ENCODE measurements at places on chromosomes 12 and 14.
A peak's percentile ranks its signal among the peaks of the same experiment; 100 is the strongest.

- DNase-seq = no peak
Observed at GRCh38 chr14:34234258-34234657, 227.8 kb downstream of the SPTSSA start.

GRCh38 chr14:101064121-101064661 lies 160.7 kb upstream of the RTL1 start:
- no peak for DNase-seq

GRCh38 chr14:54665946-54666345 lies 99.0 kb downstream of the SAMD4A start:
- DNase-seq = no peak

GRCh38 chr12:10027311-10027710 lies 3.2 kb upstream of the CLEC9A start:
- no peak for DNase-seq

- peak; percentile 76 for DNase-seq
Observed at GRCh38 chr14:58152014-58152857, at the start of gene ARMH4. TSS of gene ARMH4 (minus strand) at chr14:58152213. CDS start at chr14:58139358, 12,855 bp downstream.

- DNase-seq = no peak
Observed at GRCh38 chr14:28876572-28876945, 110.0 kb downstream of the FOXG1 start.

- DNase-seq = no peak
Observed at GRCh38 chr12:103765322-103765721, 75.7 kb downstream of the NT5DC3 start.

DNA sequence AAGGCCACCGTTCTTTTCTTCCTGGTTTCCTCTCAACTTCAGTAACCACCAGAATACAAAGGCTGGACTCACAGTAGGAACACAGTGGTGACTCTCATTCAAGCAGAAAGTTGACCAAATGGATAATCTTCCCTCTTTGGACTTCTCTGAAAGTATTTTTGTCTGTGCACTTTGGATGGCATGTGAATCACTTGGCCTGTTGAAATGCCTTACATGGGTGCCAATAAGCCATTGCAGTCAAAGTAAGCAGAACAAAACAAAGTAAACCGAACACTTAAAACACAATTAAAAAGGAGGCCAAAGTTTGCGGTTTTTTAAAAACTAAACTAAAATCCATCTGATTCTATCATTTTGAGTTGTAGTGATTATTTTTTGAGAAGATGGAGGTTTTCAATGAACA lies 370.1 kb upstream of the DDHD1 start:
- DNase-seq = no peak

DNA sequence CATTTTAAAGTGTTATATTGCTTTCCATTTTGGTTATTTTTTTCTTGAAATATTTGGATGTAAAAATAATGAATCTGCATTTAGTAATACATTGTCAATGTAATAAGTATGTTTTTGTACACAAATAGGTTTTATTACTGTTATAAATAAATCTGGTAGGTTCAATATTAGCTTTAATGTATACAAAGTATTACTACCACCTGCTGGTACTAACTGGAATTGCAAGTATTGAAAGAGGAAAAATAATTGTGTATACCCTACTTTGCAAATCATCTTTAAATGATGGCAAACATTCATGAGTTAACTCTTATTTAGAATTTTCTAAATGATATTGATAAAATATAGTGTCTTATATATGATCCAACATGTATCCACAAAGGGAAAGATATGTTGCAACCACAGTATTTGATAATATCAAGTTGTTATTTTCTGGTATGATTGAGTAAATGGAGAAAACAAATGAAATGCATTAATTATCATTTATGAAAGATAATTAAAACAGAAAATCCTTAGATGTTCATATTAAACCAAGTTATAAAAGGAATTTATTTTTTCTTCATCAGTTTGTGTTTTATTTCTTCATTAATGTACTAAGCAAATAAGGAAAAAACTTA lies 3.2 kb downstream of the OR4K2 start:
- DNase-seq = no peak

DNA sequence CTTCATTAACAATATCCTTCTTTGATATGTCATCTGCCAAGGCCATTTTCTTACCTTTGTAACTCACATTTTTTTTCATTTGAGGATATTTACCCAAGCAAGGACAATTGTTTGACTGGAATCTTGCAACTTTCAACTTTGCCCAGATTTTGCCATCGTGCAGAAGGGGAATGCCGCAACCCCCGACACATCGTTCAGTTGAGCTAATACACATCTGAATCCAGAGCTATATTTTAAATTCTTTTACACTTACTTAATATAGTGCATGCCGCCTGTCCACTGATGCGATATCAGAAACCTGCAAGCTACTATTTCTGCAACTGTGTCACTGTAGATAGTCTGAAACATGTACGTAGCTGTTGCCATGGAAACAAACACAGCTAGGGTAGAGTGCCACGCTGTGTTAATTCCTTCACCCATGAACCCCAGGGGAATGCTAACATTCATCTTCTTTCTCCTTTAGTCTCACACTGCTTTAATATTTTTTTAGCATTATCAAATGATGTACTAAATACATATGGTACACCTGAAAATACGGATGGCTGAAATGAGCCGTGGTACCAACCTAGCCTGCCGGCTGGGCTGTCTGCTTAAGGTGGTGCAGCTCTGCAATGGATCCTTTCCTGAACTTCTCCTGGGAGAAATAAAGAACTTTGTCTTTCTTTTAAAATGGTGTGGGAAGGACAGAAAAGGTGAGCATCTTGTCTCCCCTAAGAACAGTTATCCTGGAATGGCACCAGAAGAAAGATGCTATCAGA lies 77.0 kb upstream of the FOXN3 start:
- no peak for DNase-seq

GRCh38 chr12:113239811-113240331 lies 18.6 kb downstream of the TPCN1 start:
- DNase-seq = no peak

DNA sequence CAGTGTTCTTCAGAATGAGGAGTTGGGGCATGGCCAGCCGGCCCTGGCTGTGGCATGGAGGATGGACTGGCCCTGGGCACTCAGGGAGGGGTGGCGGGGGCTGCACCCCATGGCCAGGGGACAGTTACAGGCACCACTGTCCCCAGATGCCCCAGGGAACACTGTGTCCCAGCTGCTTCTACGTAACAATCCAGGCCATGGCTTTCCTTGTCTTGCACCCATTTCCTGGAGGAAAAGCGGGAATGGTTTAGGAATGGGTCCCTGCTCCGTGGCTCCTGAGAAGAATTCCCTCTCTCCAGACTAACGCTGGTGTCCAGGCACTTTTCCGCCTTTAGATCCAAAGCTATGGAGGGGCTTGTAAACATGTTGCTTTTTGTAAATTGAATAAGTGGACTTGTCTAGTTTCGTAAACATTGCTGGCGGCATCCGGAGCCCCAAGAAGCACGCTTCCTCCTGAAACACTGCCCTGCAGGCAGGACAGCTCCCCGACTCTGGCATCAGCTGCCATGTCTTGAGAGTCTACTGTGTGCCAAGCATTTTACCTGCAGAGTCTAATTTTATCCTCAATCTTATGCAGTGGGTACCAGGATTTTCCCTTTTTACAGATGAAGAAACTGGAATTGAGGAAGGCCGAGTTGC lies 238.3 kb downstream of the SLC41A2 start:
- DNase-seq = no peak

- no peak for DNase-seq
Observed at GRCh38 chr14:99460793-99461192, 19.9 kb downstream of the SETD3 start.

GRCh38 chr14:22887260-22887989 lies 4.4 kb downstream of the REM2 start:
- peak; percentile 66 for DNase-seq

DNA sequence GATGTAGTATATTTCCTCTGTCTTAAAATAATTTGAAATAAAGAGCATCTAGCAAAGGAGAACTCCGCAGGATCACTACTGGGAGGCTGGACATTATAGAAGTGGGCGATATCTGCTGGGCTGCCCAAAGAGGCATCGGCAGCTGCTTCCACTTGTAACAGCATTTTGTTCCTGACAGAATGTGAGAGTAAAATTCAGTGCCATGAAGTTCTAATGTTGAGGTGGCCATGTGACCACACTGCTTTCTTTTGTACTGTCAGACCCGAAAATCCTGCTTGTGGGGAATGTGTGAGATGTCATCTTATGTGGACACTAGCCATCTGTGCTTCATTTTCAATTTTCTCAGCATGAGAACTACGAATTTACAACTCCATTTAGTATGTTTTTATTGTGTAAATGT lies 151.9 kb downstream of the ACSS3 start:
- DNase-seq = no peak

DNA sequence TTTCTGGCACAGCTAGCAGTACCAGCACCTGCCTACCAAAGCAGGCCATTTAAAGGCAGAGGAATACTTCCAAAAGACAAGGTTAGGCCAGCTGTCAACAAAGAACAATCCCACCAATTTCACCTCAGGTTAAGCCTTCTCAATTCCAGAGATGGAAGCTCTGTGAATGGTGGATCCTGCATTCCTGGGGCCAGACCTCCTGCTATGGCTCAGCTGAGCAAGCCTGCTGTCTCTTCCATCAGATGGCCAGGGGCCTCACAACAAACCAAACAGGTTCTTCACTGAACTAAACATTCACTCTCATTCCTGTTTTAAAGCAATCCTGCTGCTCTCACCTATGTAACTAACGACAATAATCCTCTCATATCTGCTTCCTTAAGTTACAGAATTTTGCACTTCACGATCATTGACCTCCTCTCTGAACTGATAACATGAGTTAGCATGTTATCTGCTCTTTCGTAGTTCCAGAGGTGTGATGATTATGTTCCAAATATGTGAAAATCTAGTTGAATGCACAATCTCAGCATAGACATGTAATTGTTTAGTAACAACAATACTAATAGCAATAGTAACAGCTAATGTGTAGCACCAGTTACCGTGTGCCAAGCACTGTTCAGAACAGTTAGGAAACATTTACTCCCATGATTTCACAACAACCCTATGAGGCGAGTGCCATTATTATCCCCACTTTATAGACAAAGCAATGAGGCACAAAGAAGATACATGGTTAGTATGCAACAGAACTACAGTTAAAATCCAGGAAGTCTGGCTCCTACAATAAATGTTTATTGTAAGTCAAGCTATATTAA lies 73.2 kb downstream of the SLC2A13 start:
- no peak for DNase-seq

DNA sequence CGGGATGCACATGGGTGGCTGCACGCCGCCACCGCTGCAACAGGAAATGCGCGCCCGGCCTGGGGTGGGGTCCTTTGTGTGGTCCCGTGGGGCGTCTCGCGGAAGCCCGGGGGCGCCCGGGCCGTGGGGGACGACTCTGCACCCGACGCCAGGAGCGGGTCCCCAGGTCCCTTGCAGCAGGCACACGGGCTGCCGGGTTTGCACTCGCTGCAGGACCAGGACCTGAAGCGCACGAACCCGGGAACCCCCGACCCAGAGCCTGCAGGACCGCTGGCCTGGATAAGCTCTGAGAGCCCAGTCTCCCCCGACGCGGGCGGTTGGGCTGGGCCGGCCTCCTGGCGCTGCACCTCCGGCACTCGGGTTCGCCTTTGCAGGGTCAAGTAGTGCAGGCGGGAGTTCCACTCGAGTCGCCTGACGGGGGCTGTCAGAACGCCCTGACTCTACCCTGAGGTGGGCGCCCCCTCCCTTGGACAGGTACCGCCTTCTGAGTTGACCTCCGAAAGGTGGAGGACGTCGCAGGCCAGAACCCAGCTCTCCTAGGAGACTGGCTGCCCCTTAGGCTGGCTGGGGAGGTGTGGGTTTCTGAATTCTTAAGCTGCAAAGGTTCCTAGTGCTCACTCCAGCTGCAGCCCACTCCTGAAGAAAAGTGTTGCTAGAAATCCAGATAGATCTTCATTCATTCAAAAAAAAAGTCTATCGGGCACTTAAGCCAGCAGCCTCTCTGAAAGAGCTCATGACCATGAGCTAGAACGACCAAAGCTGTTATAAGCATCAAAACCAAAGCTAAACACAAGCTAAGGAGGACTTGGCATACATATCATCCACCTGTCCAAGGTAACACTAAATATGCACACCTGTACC lies 68.0 kb downstream of the RNF34 start:
- DNase-seq = no peak

- DNase-seq = no peak
Observed at GRCh38 chr12:66662179-66662578, 16.7 kb downstream of the GRIP1 start.

DNA sequence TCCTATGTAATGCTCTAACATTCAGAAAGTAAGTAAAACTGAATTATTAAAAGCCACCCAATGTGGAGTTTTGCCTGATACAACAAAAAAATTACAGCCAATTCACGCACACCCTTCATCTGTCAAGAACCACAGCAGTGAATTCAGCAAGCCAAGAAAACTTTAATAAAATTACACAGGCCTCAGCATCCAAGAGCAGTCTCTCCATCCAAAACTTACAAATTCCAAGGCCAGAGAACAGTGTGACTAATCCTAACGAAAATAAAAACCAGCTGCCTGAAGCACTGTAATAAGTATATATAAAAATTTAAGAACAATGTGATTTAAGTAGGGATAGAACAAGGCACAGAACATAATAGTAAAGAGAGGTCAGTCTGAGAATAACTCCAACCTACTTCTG lies 54.2 kb downstream of the SIX6 start:
- DNase-seq = no peak

DNA sequence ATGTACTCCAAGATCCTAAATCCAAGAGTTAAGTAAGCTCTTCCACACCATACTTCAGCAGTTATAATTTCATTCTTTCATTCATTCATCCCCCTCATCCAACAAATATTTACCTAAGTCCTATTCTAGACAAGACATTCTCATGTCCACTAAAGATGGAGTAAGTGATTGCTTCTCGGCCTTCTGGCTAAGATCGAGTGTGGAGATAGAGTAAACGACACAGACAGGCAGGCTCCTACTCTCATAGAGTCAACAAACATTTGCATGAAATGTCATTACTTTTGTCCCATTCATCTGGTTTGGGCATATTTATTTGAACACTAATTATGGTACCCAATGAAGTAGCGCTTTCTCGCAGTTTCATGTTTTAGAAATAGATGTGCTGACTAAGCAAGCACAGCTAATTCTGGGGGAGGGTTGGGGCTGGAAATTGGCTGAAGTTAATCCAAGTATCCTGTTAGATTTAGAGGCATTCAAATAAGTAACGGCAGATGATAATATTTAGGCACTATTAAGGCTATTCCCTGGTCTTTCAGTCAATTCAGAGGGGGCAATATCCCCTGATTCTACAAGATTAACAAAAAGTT lies 176.5 kb downstream of the CEP128 start:
- DNase-seq = no peak

DNA sequence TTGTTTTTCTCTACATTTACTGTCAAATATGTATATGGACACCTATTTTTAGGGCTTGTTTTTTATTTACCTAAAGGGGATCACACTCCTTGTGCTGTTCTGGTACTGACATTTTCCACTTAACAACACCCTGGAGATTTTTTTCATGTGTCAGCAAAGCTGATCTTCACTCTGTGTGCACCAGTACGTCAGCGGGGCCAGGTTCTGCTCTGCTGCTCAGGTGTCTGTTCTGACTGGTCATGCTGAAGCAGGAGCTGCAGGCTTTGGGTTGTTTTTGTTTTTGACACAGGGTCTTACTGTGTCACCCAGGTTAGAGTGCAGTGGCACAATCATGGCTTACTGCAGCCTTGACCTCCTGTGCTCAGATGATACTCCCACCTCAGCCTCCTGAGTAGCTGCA lies 81.9 kb upstream of the CCND2 start:
- no peak for DNase-seq

- DNase-seq = no peak
Observed at GRCh38 chr14:94143239-94143638, 13.8 kb upstream of the IFI27L2 start.

- DNase-seq = no peak
Observed at GRCh38 chr14:28867571-28867970, 101.0 kb downstream of the FOXG1 start.

Measured in NCI-H187 (cell line).